ENCODE measurements at places on chromosomes 5 and 9.

DNA sequence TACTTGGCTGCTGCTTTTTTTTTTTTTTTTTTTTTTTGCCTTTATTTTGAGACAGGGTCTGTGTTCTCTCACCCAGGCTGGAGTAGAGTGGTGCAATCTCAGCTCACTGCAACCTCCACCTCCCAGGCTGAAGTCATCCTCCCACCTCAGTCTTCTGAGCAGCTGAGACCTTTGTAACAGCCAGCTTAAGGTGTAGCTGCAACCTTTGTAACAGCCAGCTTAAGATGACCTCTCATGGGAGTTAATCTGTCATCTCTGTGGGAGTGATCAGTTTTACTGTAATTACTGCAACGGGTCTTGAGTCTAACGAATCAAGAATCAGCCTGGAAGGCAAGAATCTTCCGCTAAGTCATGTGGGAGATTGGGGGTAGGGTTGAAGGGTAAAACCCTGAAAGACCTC is 31.6 kb upstream of the SNX2 start:
- no peak for DNase-seq

GRCh38 chr9:136759436-136760325 is 1.6 kb upstream of the LCN8 start:
- DNase-seq = no peak

DNA sequence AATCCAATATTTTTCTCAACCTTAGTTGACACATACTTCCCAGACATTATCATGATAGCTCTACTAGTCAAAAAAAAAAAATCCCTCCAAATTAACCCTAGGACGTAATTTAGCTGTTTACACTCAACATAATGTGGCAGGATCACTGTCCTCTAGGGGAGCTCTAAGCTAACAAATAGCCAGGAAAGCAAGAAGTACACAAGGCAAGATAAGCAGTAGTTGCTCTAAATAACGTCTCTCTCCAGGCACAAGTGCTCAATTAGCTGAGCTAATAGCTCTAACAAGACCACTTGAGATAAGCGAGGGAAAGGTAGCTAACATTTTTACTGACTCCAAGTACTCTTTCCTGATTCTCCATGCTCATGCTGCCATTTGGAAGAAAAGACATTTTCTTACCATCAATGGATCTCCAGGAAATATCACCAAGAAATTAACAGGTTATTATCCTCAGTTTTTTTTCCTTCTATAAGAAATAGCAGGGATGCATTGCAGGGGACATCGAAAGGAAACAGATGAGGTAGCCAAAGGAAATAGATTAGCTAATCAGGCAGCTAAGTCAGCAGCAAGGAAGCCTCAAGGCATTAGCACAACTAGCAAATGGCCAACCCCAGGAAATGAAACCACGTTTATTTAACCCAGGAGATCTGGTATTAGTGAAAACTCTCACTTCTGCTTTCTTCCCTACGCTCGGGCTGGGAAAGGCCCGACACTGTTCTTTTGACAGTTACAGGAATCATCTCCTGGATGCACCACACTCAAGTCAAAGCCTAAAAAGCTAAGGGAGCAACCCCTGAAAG is 614.1 kb downstream of the PTPRD start:
- DNase-seq = peak; percentile 91

DNA sequence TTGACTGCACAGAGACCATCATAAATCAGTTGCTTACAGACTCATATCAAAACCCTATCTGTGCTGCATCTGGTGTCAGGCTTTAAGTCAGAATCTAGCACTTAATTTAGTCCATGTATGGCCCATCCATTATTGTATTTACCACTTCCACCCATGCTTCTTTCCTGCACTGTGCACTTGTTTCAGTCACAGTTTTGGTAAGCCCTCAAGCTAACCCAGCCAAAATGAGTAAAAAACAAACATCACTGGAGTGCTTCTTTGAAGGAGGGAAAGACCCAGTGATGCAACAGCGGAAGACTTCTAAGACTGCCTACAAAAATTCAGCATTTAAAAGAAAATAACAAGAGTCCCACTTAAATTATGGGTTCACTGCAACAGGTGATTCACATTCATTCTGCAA is 69.0 kb downstream of the FGF10 start:
- DNase-seq = no peak

- no peak for DNase-seq
Measured at GRCh38 chr9:95074632-95075031, 242.9 kb downstream of the FANCC start.

GRCh38 chr5:139642213-139642612 is 5.9 kb upstream of the CXXC5 start:
- no peak for DNase-seq
